ENCODE measurements at places on chromosomes 13 and 19.

DNA sequence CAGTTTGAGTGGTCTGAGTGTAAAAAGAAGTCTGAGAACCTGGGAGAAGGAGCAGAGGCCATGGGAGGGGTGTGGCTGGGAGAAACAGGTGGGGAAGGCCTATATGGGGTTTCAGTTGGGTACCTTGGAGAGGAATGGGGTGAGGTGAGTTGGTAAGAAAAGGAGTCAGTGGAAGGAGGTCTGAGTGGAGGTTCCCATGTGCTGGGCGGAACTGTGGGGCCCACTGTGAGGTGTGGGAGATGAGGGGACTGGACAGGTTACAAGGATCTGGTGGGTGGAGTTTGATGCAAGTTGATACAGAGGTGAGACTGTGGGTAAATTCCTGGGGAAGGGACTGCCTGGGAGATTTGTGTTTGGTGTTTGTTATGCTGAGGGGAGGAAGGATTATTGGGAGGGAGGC, 2.1 kb downstream of the ZNF574 start:
- peaks cover 48% of the 10 kb centered on the region for H3K4me1 ChIP-seq
- H3K4me3 ChIP-seq = peak overlapping the region; percentile 99
- DNase-seq = no peak

DNA sequence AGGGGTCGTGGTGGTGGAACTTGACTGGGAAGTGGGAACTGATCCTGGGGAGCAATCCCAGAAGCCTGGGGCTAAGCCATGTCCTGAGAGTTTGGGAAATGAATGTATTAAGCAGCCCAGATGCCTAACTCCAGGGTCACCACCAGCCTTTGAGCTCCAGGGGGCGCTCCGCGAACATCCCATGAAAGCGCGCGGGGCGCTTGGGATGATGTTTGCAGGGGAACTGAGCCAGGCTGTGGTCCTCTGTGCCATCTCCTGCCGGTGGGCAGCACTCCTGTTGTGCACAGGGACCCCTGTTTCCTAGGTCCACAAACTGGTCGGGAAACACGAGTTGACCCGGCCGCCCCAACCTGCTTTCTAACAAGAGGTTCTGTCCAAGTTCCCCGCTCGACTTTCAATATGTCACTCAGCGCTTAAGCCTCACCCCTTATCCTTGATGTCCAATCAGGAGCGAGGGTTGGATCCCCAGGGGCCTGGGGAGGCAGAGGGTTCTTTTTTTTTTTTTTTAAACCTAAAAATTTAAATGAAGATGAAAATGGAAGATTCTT, 14.4 kb downstream of the LEUTX start:
- H3K27ac ChIP-seq = no peak overlapping the region
- peak overlapping the region; percentile 73 for H3K4me3 ChIP-seq
- peaks cover 3% of the 10 kb centered on the region for H3K36me3 ChIP-seq
- DNase-seq = peak; percentile 78
- peaks cover 14% of the 10 kb centered on the region for H3K4me1 ChIP-seq

DNA sequence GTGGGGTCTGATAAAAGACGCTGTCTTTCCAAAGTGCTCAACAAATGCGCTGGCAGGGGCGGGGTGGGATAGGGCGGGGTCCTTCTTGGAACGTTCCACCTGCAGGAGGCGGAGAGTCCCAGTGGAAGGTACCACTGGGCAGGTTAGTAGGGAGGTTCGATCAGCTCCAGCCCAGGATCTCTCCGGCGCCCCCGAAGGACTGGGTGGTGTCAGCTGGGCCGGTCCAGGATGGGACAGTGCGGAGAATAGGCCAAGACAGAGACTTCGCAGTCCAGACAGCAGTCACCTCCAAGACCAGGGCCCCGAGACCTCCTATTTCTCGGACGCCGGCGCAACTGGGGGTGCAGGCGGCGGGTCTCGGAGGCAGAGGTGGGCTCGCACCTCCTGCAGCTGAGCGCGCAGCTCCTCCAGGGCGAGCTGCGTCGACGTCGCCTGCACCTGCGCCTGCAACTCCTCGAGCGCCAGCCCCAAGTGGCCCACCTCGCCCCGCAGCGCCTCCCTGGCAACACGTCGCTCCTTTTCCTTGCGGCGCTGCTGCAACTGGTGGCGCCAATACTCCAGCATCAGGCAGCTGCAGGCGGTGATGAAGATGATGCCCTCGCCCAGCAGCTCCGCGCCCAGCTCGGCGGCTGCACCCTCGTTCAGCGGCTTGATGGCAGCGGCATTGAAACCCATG, 21.6 kb downstream of the VASP start:
- no peak for DNase-seq
- peaks cover 49% of the 10 kb centered on the region for H3K36me3 ChIP-seq

- H3K4me3 ChIP-seq = no peak overlapping the region
- H3K4me1 ChIP-seq = peaks cover 42% of the 10 kb centered on the region
- H3K36me3 ChIP-seq = peaks cover 45% of the 10 kb centered on the region
- DNase-seq = no peak
- H3K27me3 ChIP-seq = no peaks in the 10 kb centered on the region
- H3K27ac ChIP-seq = peak overlapping the region; percentile 40
Measured at GRCh38 chr19:18439025-18439909, 1.3 kb upstream of the ISYNA1 start.

DNA sequence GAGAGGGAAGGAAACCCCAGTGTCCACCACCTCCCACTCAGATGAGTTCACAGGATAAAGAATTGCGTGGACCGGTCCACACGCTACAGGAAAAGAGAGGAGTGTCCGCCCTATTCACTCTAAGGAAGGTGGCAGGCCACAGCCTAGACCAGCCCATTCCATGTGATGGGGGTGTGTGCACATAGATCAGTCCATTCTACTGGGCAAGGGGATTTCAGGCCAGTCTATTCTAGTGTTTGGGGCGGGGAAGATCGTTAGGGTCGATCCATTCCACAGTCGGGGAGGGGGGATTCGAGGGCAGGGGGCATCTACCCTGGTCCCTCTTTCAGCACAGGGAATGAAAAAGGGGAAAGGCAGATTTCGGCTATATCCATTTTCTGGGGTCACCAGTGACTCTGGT, 7.8 kb downstream of the FIZ1 start:
- peaks cover 7% of the 10 kb centered on the region for H3K27me3 ChIP-seq
- H3K36me3 ChIP-seq = peaks cover 24% of the 10 kb centered on the region
- DNase-seq = no peak
- H3K4me3 ChIP-seq = no peak overlapping the region
- H3K27ac ChIP-seq = no peak overlapping the region

DNA sequence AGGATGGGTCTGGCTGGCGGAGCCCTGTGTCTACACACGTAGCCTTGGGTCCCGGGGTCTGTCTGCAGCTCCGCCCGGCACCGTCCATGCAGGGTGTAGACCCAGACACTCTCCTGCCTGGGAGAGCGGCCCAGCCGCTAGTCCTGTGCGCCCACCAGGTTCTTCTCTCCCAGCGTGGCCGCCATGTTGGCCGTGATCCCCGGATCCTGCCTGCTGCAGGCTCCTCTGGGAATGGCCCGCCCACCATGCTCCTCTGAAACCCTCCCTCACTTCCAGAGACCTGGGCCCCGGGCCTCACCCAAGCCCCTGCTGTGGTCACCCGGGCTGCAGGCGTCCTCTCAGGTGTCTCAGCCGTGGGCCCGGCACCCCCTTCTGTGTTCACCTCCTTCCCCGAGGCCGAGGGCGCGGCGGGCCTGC, 57.7 kb upstream of the MCF2L start:
- H3K4me3 ChIP-seq = no peak overlapping the region
- no peaks in the 10 kb centered on the region for H3K36me3 ChIP-seq
- H3K27ac ChIP-seq = no peak overlapping the region
- DNase-seq = no peak
- no peaks in the 10 kb centered on the region for H3K4me1 ChIP-seq
- peaks cover 1% of the 10 kb centered on the region for H3K27me3 ChIP-seq

GRCh38 chr19:34461375-34462100, 20.0 kb upstream of the WTIP start:
- H3K27me3 ChIP-seq = no peaks in the 10 kb centered on the region
- peaks cover 1% of the 10 kb centered on the region for H3K4me1 ChIP-seq
- no peak overlapping the region for H3K4me3 ChIP-seq
- no peak overlapping the region for H3K27ac ChIP-seq
- no peak for DNase-seq

GRCh38 chr19:23410155-23410554, 14.9 kb upstream of the ZNF91 start:
- no peak overlapping the region for H3K27ac ChIP-seq
- no peak for DNase-seq
- H3K4me3 ChIP-seq = no peak overlapping the region
- peaks cover 3% of the 10 kb centered on the region for H3K4me1 ChIP-seq

DNA sequence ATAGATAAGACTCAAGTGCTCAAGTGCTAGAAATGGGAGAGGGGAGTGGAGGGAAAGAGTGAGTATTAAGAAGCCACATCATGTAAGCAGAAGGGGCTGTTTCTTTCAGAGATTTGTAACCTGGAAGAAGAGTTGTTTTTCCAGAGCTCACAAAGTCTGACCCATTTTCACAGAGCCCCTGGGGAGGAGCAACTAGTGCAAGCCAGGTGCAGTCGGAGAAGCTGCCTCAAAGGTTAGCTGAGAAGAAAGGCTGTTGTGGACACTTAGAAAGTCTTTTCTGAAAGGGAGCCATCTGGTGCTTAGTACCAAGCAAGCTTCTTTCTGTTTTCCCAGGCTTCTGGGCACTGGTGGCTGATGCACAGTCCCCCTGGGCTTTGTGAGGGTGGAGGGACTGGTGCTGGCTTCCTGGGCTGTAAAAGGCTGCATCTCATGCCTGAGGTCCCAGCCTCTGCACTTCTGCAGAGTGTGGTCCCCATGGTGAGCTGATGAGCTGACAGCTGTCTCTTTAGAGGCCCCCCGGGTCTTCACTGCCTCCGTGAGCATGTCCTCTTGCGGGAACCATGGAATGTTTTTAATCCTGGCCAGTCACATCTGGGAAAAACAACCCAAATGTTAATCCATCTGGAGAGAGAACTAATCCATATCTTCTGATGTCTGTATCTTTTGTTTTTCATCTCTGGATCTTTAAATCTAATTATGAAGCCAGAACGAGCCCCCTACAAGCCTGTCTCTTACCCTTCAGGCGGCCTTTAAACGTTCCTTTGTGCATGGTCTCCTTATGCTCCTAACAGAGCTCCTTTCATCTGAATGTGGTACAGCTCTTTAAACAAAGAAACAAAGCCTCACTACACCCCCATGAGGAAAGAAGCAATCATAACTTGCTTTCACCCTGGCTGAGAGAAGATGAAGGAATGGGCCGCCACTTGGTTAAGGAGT, 40.2 kb downstream of the OLFM4 start:
- no peaks in the 10 kb centered on the region for H3K36me3 ChIP-seq
- DNase-seq = no peak
- no peaks in the 10 kb centered on the region for H3K4me1 ChIP-seq
- H3K4me3 ChIP-seq = no peak overlapping the region
- no peaks in the 10 kb centered on the region for H3K27me3 ChIP-seq
- H3K27ac ChIP-seq = no peak overlapping the region

DNA sequence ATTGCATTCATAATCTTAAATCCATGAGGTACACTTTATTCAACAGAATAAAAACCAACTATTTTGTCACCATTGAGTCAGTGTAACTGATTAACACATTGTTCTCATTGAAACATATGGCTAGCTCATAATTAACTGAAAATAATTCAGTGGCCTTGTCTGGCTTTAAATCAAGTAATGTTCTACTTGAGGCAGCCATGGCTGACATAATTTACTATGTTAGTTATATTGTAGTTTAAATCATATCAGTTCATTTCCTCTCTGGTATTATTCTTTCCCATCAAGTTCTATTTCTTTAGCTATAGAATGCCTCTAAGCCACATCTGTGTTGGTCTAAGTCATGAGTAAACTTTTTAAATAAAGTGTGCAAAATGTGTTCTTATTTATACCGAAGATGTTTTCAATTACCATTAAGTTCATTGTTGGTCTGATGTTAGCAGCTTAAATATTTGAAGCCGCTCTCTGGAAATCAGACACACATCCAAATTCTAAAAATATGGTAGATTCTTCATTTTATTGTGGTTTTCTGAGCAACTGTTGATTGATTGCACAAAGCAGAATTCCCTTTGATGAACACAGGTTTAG, 393.7 kb downstream of the GPC6 start:
- no peak overlapping the region for H3K27ac ChIP-seq
- no peaks in the 10 kb centered on the region for H3K36me3 ChIP-seq
- no peaks in the 10 kb centered on the region for H3K27me3 ChIP-seq
- H3K4me3 ChIP-seq = no peak overlapping the region

- H3K36me3 ChIP-seq = peaks cover 34% of the 10 kb centered on the region
- no peak overlapping the region for H3K4me3 ChIP-seq
Measured at GRCh38 chr19:13993590-13994300, 12.4 kb downstream of the RFX1 start.

GRCh38 chr13:62320129-62321108, 904.8 kb upstream of the PCDH20 start:
- no peaks in the 10 kb centered on the region for H3K27me3 ChIP-seq
- no peaks in the 10 kb centered on the region for H3K36me3 ChIP-seq

DNA sequence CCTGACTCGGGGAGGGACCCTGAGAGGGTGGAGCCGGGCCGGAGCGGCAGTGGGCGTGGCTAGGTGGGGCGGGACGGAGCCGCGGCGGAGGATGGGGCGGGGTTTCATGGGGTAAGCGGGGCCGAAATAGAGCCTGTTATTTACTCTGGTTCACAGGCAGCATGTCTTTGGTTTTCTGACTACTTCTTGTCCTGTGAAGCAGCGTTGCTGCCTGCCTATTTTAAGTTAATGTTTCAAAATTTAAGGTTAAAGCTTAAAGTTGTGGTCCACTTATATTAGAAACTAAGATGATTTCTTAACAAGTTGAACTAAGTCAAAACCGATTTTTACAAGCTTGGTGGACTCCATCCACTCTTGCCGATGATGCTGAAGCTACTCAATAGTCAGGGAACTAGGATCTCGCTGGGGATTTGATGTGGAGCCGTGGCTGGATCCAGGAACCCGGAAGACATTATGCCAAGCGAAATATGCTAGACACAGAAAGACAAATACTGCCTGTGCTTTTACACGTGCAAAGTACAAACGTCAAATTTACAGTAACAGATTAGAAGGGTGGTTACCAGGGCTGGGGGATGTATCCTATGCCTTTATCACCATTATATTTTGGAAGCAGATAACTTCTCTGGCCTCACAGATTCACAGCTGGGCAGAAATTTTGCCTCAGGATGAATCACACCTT, 433 bp upstream of the ZNF616 start:
- peak overlapping the region; percentile 88 for H3K4me3 ChIP-seq
- H3K27me3 ChIP-seq = no peaks in the 10 kb centered on the region
- peak overlapping the region; percentile 83 for H3K27ac ChIP-seq
- DNase-seq = no peak
- H3K4me1 ChIP-seq = peaks cover 21% of the 10 kb centered on the region

DNA sequence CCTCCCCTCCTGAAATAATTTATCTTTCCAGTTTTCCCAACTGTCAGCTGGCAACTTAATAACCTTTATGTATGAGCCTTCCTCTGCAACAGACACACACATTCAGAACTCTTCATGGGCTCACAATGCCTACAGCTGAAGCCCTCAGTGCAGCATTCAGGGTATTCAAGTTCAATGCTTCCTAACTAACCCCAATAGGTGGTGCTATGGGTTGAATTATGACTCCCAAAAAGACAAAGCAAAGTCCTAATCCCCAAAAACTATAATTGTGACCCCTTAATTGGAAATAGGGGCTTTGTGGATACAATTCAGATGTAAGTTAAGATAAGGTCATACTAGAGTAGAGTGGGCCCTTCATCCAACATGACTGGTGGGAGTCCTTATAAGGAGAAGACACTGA, 202.2 kb downstream of the SUCLA2 start:
- no peak overlapping the region for H3K27ac ChIP-seq
- no peak overlapping the region for H3K4me3 ChIP-seq
- H3K36me3 ChIP-seq = no peaks in the 10 kb centered on the region
- no peaks in the 10 kb centered on the region for H3K27me3 ChIP-seq
- H3K4me1 ChIP-seq = no peaks in the 10 kb centered on the region
- no peak for DNase-seq

GRCh38 chr13:108496362-108497210, 132.8 kb upstream of the MYO16 start:
- DNase-seq = no peak
- H3K27me3 ChIP-seq = peaks cover 31% of the 10 kb centered on the region
- H3K27ac ChIP-seq = no peak overlapping the region
- peaks cover 12% of the 10 kb centered on the region for H3K4me1 ChIP-seq
- H3K36me3 ChIP-seq = no peaks in the 10 kb centered on the region

All from activated CD4-positive, alpha-beta memory T cell treated with anti-CD3 and anti-CD28 coated beads, Interleukin-2, amount 10 ng/mL, durations not matched to agents 7 days and 5 days (primary cell).